Stimulated activated CD4-positive, alpha-beta T cell treated with anti-CD3 and anti-CD28 coated beads, Interleukin-1b, Interleukin-23, amount 100 ng/mL, for 1 hour (primary cell): ENCODE measurements at places on chromosomes 7 and 10.

- DNase-seq, result no peak
Measured at GRCh38 chr7:2986561-2986960, 57.1 kb downstream of the CARD11 start.

- no peak for DNase-seq
Measured at GRCh38 chr10:132575320-132576201, 38.0 kb downstream of the INPP5A start.

DNA sequence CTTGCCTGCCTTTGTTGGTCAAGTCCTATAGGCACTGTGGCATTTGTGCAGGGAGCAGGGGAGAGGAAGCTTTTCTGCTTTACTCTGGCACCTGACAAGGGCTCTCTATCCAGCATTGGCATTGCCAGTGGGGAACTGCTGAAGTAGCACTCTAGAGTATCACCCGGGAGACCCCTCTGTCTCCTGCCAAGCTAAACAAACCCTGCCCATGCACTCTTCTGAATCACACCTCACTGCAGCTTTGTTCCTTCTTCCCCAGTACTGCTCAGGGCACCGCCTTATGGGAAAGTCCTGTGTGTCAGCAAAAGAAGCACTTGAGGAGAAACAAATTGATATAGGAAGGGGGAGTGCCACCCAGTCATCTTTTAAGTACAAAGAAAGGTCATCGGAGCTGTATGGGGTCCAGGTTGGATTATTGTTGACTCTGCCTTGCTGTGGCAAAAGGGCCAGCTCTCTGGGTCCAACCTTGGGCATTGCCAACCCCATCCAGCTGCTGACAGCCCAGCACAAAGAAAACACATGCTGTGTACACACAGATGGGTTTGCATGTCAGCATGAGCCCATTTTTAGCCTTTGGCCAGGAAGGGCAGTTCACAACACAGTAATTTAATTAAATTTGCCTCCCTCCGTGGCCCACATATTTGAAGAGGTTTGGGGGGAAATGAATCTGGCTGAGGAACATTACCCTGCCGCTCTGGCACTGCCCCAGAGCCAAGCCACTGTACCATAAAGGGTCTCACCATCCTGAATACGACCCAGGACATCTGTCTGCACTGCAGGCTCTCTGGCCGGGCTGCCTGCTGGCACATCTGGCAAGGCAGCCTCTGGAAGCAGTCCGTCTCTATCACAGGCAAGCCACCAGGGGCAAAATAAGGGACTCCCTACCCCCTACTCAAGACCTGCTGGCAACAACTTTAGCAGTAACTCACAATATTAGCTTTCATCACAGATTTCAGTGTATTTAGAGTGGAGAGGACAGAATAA is 13.1 kb downstream of the LRRC4 start:
- DNase-seq, result no peak

DNA sequence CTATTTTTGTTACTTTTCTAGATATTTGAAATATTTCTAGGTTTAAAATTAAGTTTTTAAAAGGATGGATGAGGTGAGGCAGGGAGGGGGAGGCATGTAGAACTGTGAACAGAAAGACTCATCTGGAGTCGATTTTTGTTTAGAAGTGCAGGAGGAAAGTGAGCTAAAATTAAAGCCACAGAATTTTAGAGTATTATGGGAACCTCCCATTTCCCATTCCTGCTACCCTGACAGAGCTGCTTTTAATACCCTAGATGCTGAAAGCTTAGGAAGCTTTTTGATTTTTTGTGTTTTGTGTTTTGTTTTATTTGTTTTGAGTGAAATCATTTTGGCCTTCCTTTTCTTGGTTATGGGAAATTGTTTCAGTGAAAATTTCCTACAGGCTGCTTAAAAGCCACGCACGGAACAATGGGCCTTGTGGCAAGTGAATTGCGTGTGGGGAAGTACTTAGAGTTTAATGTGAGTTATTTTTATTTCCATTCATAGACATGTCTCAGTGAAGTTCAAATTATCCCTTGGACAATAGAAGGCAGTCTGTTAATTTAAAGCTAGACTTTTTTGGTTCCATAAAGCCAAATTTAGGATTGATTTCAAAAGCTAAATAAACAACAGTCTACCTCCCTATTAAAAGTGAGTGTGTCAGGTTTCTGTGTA is 102.0 kb upstream of the HDAC9 start:
- DNase-seq, result no peak

DNA sequence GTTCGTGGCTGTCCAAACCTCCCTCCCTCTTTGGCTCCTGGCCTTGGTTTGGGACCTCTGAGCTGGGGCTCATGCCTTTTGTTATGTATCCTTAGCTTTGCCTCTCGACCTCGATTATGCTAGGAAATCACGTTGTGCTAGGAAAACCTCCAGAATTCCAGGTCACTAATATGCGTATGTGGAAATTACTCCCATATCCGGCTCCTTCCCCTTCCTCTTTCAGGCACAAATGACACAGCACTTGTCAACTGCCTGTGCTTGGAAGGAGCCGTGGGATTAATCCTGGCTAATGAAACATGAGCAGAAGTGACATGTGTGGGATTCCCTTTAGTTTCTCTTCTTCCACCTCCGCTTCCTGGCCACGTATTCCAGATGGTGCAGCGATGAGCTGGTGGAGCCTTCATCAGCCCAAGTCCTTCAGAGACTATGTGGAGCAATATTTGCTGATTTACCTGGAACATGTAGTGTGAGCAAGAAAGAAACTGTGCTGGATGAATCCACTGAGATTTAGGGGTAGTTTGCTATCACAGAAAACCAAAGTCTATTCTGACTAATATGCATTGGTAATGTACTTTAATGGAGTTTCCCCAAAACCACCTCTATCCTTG is 149.2 kb downstream of the REEP3 start:
- DNase-seq, result no peak

DNA sequence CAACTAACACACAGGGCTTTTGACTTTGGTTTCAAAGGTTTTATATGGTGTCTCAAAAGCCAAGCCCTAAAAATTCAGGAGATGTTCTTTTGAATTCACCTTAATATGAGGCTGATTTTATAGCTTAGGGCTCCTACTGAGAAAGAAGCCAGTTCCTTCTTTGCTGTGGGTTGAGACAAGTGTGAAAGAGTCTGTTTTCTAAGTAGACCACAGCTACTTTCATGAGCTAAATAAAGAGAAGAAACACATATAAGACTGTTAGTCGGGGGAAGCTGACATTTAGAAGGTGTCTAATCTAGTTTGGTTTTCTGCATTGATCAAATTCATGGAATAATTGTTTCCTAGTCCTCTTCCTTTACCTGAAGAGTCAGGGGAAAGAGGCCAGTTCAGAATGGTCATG is 332.1 kb upstream of the CELF2 start:
- DNase-seq, result no peak

DNA sequence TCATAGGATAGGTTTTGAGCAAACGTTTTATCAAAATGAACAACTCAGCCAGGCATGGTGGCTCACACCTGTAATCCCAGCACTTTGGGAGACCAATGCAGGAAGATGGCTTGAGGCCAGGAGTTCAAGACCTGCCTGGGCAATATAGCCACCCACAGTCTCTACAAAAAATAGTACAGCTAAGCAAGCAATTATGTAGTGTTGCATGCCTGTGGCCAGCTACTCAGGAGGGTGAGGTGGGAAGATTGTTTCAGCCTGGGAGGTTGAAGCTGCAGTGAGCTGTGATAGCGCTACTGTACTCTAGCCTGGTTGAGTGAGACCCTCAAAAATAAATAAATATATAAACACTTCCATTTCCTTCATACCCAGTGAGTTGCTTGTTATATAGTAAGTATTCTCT is 67.1 kb downstream of the LSMEM1 start:
- no peak for DNase-seq

DNA sequence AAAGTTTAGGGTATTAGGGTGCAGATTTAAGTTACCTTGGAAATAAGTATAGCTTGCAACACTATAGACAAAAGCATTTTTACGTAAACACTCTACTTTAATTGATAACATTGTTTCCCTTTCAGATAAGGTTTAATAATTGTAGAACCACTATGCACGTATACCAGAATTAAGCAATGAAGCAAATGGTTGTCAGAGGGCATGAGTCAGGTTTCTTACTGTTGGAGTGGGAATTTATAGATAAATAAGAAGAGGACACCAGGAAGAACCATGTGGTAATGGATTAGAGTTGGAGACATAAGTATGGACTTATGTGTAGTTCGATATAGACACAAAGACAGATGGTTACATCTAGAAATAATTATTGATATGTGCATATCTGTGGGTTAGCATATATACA is 355.6 kb downstream of the ETV1 start:
- DNase-seq, result no peak

- peak; percentile 17 for DNase-seq
Measured at GRCh38 chr10:61992671-61993668, 91.5 kb downstream of the ARID5B start.

- DNase-seq, result no peak
Measured at GRCh38 chr10:49499305-49499851, 39.5 kb downstream of the ERCC6 start.

DNA sequence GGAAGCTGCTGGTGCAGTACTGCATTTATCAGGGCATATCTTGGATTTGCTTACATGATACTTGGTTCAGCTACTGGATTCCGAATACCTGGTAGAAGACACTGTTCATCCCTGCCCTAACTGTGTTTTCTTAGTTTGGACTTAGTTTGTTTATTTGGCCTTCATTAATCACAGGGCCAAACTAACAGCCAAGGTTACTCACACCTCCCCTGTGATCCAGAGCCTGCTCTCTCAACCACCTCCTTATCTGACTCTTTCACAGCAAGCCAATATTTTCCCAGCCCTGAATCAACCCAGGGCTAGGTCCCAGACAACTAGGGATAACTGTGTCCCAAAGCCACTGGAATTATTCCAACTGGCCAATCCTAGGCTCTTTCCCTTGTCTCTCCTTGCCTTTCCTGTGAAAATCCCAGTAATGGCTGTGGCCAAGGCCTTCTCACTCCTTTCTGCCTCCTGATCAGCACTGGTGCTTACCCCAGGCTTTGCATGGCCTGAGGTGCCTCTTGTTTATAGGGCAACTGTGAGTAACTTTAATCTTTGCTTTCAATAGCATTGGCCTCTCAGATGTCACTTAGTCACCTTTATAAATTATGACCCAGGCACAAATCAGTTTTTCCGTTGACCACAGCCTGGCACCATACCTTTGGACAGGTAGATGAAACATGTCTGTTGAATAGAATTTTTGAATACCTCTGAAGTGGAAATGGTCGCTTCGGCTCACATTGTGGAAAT is 9.3 kb upstream of the JCAD start:
- DNase-seq, result no peak

- DNase-seq, result no peak
Measured at GRCh38 chr7:818031-818699, 14.1 kb upstream of the SUN1 start.

DNA sequence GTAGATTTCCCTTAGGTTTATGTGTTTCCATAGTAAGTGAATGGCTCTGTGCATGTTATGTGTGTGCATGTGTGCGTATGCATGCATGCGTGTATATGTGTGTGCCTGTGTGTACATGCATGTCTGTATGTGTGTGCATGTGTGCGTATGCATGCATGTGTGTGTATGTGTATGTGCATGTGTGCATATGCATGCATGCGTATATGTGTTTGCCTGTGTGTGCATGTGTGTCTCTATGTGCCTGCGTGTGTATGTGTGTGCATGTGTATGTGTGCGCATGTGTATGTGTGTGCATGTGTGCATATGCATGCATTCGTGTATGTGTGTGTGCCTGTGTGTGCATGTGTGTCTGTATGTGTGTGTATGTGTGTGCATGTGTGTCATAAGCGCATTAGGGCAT is 98.8 kb upstream of the AGBL3 start:
- no peak for DNase-seq

- no peak for DNase-seq
Measured at GRCh38 chr7:132511921-132512320, 64.3 kb downstream of the PLXNA4 start.

- no peak for DNase-seq
Measured at GRCh38 chr10:70552586-70552985, 50.0 kb downstream of the PRF1 start.

GRCh38 chr10:98533746-98534445 is 87.2 kb upstream of the HPS1 start:
- no peak for DNase-seq

GRCh38 chr7:151113344-151114150 is 27.3 kb downstream of the AGAP3 start:
- DNase-seq, result no peak

GRCh38 chr7:55641811-55642210 is 69.5 kb upstream of the VOPP1 start:
- no peak for DNase-seq

DNA sequence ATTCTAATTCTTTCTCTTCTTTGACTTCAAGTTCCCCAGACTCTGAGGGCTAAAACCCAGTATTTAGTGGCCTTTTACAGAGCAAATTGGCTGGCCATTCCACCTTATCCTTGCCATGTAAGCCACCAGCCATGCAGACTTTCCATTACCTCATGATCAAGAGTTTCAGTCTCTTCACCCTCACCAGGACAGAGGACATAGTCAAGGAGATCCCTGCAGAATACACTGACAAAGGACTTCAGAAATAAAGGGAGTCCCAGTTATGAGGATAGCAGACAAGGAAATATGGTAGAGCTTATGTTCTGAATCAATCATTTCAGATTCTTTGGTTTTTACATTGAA is 1080.4 kb upstream of the C7orf33 start:
- DNase-seq, result no peak

GRCh38 chr7:103124429-103124979 is 24.4 kb downstream of the NAPEPLD start:
- DNase-seq, result no peak

DNA sequence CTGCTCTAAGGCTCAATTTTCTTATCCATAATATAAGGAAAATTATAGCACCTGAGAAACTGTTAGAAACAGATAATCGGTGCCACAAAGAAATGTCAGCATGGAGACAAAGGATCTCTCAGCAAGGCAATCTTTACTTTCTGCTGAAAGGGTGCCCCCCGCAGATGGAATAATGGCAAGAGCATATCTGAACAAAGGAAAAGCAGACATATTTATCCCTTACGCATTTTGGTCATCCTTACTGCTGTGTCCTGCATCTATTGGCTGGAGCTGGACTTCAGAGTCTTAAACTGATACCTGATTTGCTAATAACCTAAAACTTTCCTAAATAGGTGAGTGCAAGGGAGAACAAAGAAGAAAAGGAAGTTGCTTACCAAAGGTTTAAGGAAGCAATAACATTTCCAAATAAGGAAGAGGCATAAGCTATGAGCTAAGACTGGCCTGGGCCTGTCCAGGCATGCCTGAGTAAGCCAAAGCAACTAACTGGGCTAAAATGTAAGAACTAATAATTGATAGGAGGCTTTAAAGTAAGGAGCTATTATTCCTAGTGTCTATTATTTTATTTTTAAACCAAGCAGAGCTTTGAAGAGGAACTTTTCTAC is 39.6 kb upstream of the ELMO1 start:
- DNase-seq, result no peak

GRCh38 chr7:113722006-113722405 is 196.8 kb downstream of the PPP1R3A start:
- no peak for DNase-seq

GRCh38 chr10:62333135-62333889 is 40.9 kb upstream of the ZNF365 start:
- no peak for DNase-seq

- no peak for DNase-seq
Measured at GRCh38 chr10:7428673-7429350, 18.0 kb upstream of the SFMBT2 start.
